MM.1S (cell line): ENCODE measurements at places on chromosomes 1 and 21.

- no peak for DNase-seq
These were observed 708.4 kb downstream of the KCNT2 start for GRCh38 chr1:195899762-195900352.

- DNase-seq = no peak
These were observed 167.0 kb downstream of the TSEN15 start for GRCh38 chr1:184218458-184219075.

DNA sequence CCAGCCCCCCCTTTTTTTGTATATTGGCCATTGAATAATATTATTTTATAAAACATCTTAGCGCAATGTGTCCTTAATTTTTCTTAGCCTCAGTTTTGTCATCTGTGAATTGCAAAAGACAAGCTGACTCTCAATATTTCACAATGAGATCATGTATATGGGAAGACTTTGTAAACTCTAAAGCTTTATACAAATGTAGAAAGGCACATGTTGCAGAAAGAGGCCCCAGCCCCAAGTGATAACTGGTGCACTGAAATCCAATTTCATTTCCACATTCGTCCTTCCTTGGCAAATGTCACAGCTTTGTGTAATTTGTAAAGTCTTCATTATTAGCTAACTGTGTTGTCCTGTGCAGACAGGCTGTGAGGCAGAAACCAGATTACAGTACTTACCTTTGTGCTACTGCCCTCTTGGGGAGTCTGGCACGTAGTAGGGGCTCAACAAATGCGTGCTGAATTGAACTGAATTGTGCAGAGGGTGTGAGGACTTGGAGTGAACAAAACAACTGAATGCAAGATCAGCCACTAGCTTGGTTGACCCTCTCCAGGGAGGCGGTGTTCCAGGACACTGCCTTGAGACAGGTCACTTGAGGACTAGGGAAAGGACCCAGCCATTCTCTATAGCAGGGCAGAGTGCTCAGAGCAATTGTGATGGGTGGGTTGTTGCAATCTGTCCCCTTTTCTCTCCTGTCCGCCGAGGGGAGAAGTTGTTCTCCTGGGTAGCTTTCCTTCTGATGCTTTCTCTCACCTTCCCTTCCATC is 74.6 kb downstream of the LMO4 start:
- DNase-seq = no peak

- DNase-seq = no peak
These were observed 585.2 kb upstream of the PKN2 start for GRCh38 chr1:88098881-88099280.

GRCh38 chr1:45200435-45200834 is 6.0 kb downstream of the ZSWIM5 start:
- no peak for DNase-seq

DNA sequence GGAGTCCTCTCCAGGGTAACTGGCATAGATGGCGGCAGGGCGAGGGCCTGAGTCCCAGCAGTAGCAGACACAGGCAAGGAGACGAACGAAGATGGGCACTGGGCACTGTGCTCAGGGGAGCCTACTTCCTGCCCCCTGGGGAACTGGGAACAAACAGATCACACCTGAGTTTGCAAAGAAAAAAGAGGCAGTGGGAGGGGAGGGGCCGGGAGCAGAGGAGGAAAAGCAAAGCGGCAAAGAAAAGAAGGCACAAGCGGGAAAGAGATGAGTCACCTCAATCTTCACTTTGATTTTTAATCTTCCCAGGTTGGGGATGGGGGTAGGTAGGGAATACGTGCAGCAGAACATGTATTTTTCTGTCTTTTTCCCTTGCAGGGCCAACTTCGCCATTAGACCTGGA is 44.0 kb downstream of the ZSCAN20 start:
- DNase-seq = no peak

GRCh38 chr1:211699059-211699458 is 23.6 kb upstream of the NEK2 start:
- DNase-seq = no peak

- no peak for DNase-seq
These were observed 446.1 kb upstream of the PROX1 start for GRCh38 chr1:213541641-213542040.

DNA sequence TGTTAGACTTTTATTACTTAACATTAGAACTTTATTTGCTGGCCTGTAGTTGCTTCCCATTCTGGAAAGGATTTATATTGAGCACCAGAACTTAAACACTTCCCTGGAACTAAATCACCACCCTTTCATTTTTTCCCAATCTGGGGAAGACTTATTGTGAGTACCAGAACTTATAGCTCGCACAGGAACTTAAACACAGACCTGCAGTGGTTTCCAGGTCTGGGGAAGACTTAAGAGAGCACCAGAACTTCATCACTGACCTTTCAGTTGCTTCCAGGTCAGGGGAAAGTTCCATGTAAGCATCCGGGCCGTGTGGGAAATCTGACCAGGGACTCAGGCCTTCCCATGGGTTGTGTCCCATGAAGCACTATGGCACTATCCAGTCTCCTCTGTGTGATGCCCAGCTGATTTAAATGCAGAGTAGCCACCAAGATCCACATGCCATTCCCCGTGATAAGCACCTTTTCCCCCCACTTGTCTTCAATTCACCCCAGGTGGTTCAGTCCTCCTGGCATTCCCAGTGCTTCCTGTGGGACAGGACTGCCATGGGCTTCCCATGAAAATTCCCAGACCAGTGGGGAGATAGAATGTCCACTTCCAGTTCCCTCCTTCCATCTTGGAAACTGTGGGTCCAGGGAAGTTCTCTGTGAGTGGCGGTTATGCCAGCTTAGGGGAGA is 48.9 kb downstream of the C4BPA start:
- no peak for DNase-seq

- no peak for DNase-seq
These were observed 4.6 kb downstream of the NBL1 start for GRCh38 chr1:19648689-19649088.

DNA sequence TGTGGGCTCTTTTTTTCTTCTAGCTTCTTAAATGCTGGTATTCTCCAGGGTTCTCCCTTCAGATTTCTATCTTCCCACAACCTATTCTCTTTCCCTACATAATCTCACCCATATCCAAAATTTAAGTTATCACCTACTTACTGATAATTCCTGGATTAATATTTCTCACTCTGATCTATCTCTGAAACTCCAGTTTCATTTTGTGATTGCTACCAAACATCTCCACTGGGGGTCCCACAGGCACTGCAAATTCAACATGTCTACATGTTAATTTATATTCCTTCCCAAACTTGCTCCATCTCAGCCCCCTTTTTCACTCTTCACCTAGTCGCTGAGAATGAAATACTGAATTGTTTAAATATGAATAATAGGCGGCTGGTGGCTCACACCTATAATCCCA is 9.9 kb upstream of the C1orf141 start:
- DNase-seq = no peak

GRCh38 chr1:230923176-230923575 is 54.9 kb upstream of the C1orf198 start:
- no peak for DNase-seq

DNA sequence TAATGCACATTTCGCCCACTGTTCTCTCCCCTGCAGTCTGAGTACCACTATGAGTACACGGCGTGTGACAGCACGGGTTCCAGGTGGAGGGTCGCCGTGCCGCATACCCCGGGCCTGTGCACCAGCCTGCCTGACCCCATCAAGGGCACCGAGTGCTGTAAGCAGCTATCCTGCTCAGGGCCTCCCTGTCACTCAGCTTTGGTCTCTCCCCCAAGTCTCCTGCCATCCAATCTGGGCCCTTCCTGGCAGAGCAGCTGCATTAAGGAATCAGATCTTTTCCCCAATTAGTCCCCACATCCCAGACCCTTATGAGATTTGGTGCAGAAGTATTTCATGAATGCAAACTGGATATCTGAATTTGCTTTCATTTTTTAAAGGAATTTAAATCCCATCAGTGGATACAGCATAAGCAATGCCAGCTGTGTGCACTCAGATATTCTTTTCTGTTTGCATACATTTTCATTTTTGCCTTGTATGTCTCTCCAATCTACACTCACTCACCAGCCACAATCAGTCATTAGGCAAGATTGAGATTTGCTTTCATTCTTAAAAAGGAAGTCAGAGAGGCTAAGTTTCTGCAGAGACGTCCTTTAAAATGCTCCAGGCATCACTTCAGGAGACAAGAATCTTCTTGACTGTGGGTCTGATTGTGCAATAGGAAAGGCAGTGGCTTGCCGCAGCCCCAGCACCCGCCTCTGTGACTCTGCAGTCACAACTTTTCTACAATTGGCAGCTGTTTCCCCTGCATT is 48.1 kb downstream of the ELAPOR1 start:
- peak; percentile 61 for DNase-seq

DNA sequence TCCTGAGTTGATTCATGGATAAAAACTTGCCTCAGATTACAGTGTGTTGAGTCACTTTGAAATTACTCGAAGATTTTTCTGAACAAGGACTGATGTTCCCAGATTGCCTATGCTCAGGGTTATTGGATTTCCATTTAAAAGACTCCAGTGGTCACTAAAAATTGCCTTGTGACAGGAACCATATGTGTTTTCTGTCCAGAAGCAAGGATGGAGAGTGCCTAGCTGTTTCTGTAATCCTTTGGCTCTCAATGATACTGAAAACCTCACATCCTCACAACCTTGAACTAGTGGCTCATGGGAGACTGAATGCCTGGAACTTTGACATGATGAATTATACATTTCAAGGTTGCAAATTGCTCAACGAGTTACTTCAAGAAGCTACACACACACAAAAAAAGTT is 1271.8 kb downstream of the BRINP3 start:
- peak; percentile 3 for DNase-seq

DNA sequence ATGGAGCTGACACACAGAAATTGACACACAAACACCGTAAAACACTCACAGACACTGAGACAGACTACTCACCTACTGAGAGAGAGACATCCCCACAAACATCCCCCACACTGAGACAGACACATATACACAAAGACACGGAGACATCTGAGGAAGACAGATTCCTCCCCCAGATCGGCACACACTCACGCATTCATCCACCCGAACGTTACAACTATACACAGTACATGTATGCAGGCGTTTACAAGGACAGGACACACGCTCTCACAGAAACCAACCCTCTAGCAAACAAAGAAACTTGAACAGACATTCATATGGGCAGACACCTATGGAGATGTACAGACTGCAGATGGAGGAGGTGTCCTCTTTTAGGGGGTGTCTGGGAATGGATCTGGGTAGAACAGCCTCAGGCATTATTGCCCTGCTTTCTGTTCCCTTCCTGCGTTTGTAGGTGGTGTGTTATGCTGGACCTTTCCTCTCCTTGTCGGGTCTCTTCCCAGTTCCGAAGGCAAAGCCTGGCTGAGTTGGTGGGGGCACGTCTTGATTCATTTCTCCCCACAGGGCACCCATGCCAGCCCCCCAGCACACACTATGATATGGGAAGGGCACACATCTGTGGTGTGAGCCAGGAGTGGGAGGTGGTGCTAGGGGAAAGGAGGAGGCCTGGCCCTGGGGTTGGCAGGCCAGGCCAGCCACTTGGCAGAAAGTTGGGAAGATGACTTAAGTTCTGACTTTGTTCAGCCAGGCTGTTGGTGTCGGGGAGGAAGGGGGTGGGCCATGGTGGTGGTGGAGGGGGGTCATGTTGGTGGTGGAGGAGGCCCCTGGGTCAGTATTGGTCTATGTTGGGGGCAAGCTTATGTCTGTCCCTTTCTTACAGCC is 1.5 kb downstream of the KIRREL1 start:
- no peak for DNase-seq

GRCh38 chr1:169722779-169723178 is 11.1 kb downstream of the SELE start:
- DNase-seq = no peak

- no peak for DNase-seq
These were observed 110.5 kb downstream of the ZNF644 start for GRCh38 chr1:90911353-90911752.

DNA sequence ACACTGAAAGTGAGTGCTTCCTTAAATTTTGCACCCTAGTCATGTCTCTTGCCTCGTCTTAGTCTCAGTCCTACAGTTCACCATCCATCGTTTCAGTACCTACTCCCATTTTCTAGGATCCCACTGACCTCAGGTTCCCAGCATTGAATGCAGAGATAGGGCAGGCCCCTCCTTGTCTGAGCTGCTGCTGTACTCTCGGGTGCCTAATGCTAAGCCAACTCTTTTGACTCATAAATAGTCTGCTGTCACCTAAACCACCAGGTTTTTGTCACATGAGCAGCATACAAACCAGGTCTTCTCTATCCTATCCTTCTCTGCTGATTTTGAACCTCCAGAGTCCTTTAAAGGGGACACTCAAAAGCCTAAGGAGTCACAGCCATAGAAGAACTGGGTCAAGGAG is 3.0 kb downstream of the ARHGAP30 start:
- DNase-seq = no peak

DNA sequence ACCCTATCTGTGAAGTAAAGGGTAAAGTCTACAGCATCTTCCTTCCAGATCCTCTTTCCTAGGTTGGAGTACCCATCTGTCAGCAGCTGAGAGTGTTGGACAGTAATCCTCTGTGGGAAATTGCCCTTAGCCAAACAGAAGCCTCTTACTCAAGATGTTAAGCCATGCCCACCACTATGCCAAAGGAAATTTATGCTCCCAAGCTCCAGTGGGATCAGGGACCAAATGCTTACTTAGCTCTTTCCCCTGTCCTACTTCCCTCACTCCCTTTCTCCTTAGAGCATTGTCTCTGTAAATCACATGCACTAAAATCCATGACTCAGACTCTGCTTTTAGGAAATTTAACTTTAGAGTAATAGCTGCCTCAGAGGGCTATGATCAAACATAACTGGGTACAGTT is 254.0 kb downstream of the BRINP2 start:
- no peak for DNase-seq

DNA sequence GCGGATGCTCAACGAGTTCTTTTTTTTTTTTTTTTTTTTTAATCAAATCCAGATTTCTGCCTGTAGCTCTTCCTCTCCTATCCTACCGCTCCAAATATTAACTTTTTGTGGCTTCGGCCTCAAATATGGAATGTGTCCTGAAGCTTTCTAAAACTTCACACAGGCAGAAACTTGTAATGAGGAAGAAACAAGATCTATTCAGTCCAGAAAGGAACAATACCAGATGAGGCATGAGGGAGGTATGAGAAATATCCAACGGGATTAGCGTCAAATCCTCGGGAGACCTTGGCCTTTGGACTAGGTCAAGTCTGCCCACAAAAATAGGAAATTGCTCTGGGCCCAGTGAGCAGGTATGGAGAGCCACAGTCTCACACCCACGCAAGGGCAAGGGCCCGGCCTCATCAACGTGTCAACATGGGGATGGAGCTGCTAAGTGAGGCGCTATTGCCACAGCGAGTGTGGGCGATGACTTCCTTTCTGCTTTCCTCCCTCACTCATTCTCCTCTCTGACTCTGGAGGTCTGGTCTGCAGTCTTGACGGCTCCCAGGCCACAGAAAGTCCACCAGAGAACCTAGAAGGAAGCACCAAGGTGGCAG is 66.6 kb downstream of the BCAR3 start:
- DNase-seq = no peak

GRCh38 chr21:44391345-44392091 is 38.1 kb downstream of the TRPM2 start:
- DNase-seq = no peak

GRCh38 chr21:31201548-31201947 is 142.5 kb downstream of the TIAM1 start:
- DNase-seq = no peak

GRCh38 chr1:222886194-222886854 is 71.5 kb downstream of the DISP1 start:
- DNase-seq = no peak
